ENCODE measurements at places on chromosomes 7 and 10.

GRCh38 chr10:125711110-125711750 lies 8.3 kb upstream of the EDRF1 start:
- DNase-seq: no peak

DNA sequence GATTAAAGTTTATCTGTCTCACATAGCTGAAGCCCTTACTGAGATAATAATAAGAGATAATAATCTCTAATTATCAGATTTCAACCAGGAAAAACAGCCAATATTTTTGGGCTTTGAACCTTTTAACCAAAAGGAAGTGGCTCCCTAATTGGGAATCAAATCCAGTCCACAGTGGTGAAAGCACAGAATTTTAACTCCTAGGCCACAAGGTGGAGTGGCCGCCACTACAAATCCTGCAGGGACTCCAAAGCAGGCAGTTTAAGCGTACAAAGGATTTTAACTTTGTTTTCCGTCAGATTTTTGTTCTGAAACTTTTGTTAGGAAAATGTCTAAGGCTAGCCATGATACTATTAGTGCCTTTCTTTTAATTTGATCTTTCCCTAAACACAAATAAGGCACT lies 99.6 kb upstream of the CCNY start:
- DNase-seq: no peak

DNA sequence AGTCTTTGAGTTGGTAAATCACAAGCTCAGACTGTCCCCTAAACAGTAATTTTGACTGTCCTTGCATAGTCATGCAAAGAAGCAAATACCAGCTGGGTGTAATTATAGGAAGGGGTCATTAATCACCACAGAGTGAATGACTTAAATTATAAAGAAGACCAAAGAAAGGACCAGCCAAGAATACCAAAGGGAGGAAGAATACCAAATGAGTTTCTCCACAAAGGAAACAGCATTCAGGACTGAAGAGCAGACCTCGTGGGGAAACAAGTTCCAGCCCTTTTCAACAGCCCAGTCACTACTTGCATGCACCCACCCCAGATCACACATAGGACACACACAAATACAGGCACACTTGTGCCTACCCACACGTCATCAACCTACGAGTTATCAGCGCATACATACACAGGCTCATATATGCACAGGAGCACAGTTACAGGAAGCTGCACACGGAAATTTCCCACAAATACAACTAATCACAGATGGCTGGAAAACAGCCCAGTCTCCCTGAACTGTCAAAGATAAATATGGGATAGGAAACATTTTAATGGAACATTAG lies 77.6 kb downstream of the DENND2A start:
- no peak for DNase-seq

GRCh38 chr10:69453795-69454194 lies 2.5 kb downstream of the TSPAN15 start:
- no peak for DNase-seq

DNA sequence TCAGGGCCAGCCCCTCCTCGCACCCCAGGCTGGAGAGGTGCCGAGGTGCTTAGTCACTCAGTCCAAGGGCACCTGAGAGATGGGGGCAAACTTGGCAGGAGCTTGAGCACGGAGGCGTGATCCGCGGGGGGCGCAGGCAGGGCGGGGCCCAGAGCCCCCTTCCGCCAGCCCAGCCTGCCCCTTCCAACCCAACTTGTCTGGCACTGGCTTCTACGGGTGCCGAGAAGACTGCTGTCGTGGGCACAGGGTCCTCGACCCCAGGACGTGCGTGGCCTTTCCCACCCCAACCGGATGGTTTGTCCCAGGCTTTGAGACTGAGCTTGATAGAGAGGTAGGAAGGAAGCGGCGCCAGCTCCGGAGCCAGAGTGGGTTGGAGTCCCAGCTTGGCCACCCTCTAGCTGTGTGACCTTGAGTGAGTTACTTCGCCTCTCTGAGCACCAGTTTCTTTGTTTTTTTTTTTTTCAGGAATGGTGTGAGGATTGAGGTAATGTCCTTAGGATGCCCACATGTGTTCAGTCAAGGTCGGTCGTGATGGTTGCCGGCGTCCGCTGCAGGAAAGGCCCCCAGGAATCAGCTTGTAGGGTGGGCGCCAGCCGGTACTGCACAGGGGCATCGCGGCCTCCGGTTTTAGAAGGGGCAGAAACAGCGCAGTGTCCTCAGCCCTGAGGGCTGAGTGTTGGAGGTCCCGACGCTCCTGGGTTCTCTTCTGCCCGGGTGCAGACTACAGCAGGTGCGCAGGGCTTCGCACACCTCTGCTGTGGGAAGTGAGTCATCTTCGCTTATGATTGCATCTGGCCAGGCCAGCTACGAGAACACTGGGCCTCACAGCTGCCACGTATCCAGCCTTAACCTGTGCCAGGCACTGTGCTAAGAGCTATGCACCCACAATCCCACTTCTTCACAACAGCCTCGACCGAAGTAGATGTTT lies 28.6 kb upstream of the VAX1 start:
- DNase-seq: no peak

DNA sequence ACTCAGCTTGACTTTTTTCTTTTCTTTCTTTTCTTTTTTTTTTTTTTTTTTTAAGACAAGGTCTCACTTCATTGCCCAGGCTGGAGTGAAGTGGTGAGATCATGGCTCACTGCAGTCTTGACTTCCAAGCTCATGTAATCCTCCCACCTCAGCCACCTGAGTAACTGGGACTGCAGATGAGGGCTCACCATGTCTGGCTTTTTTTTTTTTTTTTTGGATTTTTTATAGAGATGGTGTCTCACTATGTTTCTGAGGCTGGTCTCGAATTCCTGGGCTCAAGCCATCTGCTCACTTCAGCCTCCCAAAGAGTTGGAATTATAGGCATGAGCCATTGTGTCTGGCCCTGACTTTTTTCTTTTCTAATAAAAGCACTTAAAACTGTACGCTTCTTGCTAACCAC lies 358.2 kb upstream of the IGFBP3 start:
- no peak for DNase-seq

DNA sequence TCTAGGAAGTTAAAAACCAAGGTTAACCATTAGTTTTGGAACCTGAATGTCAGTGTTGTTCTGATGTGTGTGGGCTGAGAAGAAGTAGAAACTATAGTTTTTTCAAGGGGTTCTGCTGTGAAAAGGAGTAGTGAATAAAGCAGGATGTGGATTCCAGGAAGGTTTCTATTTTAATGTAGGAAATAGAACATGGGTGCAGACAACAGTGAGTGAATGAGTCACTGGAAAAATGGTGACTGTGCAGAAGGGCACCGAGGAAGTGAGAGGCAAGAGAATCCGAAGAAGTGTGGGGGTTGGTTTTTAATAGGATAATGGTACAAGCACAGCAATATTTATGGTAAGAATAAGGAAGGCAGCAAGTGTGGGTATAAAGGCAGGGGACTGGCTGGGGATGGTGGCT lies 120.4 kb downstream of the ARHGAP21 start:
- DNase-seq: no peak

DNA sequence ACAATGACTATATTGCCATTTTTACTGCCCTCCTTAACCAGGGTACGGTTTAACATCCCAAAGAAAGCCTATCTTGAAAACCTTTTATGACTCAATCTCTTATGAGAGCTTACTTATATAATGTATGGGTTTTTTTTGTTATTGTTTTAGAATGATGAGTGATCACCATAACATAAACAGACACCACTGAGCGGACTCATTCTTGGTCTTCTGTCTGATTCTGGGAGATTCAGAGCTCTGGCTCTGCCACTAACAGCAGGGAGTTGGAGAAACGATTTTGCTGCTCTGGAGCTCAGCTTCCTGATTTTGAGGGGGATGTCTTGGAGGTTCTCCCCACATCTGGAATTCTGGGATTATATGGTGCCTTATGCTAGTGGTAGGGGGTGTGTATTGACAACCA lies 244.1 kb downstream of the FRMD4A start:
- DNase-seq: no peak

- DNase-seq: no peak
Measured at GRCh38 chr10:63143987-63144386, 10.9 kb downstream of the NRBF2 start.

- no peak for DNase-seq
Measured at GRCh38 chr7:47634273-47634672, 52.4 kb upstream of the TNS3 start.

DNA sequence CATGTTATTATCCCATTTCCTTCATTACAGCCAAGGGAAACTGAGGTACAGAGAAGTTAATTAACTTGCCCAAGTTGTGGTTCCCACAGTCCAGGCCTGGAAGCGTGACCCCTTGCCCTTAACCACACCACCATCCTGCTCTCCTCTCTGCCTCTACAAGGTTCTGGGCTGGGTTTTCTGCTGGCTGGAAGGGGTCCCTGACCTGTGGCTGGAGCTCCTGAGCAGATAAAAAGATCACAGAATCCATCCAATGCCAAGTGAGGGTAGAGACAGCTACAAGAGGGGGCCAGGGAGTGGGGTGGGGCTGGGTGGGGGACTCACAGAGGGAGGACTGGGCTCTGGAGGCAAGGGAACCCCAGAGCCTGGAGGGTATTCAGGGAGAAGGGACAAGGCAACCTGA lies 9.7 kb downstream of the ASB10 start:
- DNase-seq: no peak

DNA sequence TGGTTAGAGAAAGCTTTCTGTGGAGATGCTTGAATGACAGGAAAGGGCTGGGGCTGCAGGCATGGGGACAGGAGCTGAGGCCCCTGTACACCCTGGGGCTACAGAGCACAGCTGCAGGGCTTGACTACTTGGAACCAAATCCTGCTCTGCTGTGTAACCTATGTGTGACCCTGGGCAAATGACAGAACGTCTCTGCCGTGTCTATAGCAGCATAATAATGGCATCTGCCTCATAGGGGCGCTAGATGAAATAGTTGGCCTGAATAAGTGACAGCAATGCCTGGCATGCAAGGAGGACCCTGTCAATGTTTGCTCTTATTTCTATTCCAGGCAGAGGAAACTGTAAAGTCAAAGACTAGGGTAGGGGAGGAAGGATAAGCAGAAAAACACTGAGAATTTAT lies 254.0 kb downstream of the USP6NL start:
- no peak for DNase-seq

DNA sequence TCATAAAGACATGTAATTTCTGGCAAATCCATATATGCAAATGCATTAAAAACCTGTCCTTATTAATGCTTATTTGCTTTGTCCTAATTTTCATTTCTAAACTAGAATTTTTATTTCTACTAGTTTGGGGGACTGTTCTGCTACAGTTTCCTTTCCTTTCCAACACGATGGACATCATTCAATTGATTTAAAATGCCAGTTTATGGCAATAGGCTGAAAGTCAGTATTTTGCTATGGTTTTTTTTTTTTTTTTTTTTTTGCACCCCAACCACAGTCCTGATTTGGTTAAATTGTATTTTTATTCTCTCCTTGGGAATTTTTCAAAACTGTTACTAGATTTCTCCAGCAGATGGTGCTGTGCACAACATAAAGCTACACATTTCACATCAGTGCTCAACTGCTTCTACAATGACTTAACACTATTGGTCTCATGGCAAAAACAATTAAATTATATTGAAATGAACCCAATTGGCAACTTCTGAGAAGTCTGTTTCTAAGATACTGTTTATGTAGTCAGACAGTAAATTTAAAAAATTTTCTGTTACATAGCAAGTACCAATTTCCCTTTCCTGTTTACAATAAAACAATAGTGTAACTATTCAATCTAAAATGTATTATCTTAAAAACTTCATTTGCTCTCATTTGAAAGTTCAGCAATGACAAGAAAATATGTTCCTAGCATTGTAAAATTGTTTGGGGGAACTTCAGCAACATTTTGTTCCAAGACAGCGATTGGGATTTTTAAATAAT lies 193.8 kb upstream of the CCDC6 start:
- DNase-seq: no peak

DNA sequence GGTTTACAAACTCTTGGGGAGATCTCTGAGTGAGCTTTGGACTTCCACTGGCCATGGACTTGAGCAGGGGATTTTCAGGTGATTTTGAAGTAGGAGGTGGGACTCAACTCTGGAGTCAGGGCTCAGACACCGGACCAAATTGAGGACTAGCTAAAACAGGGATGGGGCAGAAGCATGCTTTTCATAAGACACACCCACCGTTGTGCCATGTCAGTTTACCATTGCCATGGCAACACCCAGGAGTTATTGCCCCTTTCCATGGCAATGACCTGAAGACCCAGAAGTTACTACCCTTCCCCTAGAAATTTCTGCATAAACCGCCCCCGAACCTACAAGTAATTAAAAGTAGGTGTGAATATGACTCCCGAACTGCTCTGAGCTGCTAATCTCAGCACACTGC lies 320.7 kb downstream of the GRID1 start:
- no peak for DNase-seq

DNA sequence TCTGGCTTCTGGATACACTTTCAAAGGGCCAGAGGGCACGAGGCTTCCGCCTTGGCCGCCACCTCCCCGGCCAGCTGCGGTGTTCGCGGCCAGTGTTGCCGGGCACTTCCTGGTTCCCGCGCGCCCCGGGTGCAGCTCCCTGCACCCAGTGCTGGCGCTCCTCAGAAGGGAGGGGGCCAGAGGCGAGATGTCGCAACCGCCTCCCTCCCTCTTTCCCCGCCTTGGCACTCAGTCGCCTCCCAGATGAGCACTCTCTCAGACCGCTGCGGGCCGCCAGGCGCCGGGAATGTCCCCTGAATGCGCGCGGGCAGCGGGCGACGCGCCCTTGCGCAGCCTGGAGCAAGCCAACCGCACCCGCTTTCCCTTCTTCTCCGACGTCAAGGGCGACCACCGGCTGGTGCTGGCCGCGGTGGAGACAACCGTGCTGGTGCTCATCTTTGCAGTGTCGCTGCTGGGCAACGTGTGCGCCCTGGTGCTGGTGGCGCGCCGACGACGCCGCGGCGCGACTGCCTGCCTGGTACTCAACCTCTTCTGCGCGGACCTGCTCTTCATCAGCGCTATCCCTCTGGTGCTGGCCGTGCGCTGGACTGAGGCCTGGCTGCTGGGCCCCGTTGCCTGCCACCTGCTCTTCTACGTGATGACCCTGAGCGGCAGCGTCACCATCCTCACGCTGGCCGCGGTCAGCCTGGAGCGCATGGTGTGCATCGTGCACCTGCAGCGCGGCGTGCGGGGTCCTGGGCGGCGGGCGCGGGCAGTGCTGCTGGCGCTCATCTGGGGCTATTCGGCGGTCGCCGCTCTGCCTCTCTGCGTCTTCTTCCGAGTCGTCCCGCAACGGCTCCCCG lies at the start of gene FFAR4:
TSS of gene FFAR4 (plus strand) at position 231 of the 842 bp plus-strand sequence. CDS start at position 287, 56 bp downstream.
- no peak for DNase-seq

DNA sequence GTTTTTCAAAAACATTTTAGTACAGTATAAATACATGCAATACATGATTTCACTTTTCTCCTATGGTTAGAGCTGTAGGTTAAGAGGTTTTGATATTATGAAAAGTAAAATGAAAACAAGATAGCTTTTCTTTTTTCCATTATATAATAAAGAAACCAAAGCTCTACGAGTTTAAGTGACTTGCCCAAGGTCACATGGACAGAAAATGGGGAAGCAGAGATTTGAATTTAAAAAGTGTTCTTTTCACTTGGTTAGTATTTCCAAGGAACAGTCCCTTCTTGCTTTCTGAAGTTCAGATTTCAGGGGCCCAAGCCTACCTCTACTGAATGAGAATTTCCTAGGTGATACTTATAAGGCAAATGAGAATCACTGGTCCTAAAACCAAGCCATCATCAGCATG lies 13.2 kb upstream of the MAP3K8 start:
- DNase-seq: no peak

GRCh38 chr7:135714534-135715009 lies 13.4 kb downstream of the SLC13A4 start:
- DNase-seq: no peak

Data from activated T-helper 1 cell treated with Interleukin-2 at 50 U/mL for 16 hours (primary cell).